ENCODE measurements at places on chromosomes 16 and 17. TPM values are rescaled to one million over a fixed set of nuclear protein-coding genes. Genes with fewer than 3 reads are reported as not detected.

Gene WNK4
- not detected for total RNA-seq

Gene CD300E
- not detected for total RNA-seq

Gene FZD2
- total RNA-seq, result 70.3 TPM

Gene ZNF207
- total RNA-seq, result 149 TPM

Gene PRR29
- under 0.01 TPM for total RNA-seq

Gene GDPD3
- 0.73 TPM for total RNA-seq

Gene SPNS1
- 30.8 TPM for total RNA-seq

Gene RAB26
- total RNA-seq, result 0.97 TPM

Gene CCL16
- not detected for total RNA-seq

Gene GRIN2C
- 0.16 TPM for total RNA-seq

Gene HSPB9
- not detected for total RNA-seq

Gene TAC4
- total RNA-seq, result not detected

Gene MPP2
- total RNA-seq, result 3.4 TPM

Gene MYL4
- total RNA-seq, result not detected

Gene RNF112
- total RNA-seq, result 9.1 TPM

Gene TMEM235
- not detected for total RNA-seq

Gene IRX6
- 13.3 TPM for total RNA-seq
